ENCODE measurements at places on chromosomes 3 and 15.

- no peak for DNase-seq
These were observed 424.6 kb downstream of the GRM7 start for GRCh38 chr3:7285505-7285904.

DNA sequence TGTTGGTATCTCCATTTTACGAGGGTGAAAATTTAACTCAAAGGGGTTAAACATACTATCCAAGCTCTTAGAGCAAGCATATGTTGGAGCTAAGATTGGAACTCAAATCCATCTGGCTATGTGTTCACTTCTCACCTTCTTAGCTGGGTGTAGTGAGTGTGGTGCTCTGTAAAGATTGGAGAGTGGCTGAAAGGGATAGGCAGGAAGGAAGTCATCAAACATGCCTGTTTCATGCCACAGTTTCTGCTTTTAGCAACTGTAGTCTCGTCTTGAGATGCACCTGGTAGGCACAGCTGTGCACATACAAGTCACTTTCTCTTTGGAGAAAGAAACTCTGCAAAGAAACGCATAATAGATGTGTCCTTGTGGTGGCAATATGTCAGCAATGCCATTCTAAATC lies 189.1 kb upstream of the MDFIC2 start:
- no peak for DNase-seq

DNA sequence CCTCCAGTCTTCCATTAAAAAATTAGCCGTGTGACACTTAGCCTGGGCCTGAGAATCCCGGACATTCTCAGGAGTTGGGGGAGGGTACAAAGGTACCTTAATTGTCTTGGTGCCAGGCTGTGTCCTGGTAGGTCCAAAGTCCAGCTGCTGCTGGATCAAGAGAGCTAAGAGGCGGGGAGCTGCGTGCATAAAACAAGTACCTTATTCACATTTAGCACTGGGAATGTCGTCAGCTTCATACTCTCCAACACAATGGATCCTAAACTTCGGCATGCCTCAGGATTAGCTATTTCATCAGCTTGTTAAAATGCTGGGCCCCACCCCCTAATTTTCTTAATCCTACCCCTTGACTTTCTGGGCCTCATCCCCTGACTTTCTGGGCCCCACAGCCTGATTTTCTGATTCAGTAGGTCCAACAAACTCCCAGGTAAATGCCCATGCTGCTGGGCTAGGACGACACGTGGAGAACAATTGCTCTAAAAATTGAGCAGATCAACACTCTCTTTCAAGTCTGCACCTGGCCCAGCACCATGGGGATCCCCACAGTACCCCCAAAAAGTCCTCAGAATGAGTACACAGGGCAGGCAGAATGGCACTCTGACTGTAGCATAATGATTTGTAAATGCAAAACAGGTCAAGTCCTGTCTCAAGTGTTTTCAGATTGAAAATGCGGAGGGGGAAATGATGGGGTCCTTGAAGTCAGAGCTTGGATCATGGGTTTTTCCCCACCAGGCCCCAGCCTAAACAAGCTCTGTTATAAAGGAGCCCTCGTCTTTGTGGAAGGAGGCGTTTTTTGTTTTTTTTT lies 5.6 kb upstream of the AEN start:
- no peak for DNase-seq

GRCh38 chr3:197592361-197593045 lies 36.7 kb upstream of the BDH1 start:
- no peak for DNase-seq

- peak; percentile 29 for DNase-seq
These were observed 15.7 kb upstream of the PPARG start for GRCh38 chr3:12273045-12273695.

DNA sequence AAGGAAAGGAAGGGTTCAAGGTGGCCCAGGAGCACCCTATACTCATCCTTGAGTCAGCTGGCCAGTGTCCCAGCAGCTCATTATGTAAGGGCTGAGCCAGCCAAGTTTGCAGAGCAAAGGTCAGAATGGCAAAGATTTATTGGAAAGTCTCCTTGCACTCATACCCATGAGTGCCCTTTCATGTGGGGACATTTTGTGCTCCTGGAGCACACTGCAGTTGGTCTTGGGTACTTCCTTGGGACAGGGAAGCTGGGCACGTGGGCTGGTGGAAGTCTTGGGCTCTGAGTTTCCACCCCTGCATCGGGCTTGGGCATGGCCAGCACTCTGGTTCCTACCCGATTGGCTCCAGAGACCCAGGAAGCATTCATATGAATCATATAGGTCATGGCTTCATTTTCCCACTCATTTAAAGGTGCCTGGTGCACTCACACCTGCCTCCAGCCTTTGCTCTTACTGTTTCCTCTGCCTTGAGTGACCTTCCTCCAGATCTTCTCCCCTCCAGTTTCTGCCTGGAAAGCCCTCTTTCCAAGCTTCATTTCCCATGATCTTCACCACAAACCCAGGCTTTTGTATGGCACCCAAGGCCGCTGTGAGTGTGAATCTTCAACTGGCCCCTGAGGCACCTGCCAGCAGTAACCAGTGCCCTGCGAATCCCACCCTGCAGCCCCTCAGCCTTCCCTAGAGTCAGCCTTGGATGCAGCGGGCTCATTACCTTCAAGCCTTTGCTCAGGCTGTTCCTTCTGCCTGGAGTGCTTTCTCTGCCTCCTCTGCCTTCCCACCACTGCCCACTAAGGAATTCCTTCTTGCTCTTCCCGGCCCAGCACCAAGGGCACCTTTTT lies 10.5 kb upstream of the PRKCD start:
- DNase-seq, result peak; percentile 62

- DNase-seq, result peak; percentile 54
These were observed 2.3 kb upstream of the DNAH1 start for GRCh38 chr3:52313774-52314188.

- DNase-seq, result no peak
These were observed 19.7 kb downstream of the CTSH start for GRCh38 chr15:78925076-78925624.

DNA sequence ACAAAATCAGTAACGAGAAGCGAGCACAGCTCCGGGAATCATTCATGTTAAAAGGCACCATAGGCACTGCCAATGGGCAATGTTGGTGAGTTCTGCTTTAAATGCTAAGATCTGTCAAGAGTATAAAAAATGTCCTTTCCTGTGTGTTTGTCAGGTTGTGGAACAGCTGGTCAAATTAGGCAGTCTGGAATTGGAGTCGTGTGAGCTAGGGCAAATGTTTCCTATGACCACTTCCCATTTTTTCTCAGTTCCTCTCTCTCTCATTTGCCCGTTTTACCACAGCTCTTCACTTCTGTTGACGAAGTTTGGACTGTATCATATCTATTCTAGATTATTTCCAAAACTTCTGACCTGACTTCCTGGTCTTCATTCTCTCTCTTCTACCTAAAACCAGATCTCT lies 60.8 kb upstream of the GOLIM4 start:
- DNase-seq, result no peak

- DNase-seq, result no peak
These were observed 453.9 kb upstream of the MDFIC2 start for GRCh38 chr3:70766301-70766700.

DNA sequence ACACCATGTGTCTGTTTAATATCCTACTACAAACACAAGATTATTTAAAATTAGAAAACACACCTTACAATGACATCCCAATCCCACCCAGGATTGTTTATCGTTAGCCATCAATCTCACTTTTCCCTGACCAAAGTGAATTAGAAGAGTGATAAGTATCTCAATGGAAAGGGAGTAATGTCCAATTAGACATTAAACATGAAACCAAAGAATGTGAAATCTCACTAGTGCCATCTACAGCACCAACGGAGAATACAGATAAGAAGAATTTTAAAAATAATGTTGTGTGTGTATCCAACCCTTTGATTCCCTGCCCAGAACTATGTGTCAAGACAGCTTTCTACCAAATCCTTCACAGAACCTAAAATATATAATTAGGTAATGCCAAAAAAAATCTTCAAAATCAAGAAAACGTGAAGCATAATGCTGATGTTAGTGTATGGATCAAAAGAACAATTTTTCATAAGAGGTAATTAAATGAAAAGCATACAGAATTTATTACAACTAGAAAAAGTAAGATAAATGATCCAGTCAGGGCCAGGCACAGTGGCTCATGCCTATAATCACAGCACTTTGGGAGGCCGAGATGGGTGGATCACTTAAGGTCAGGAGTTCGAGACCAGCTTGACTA lies 64.2 kb downstream of the SCAPER start:
- DNase-seq, result peak; percentile 55

- DNase-seq, result peak; percentile 21
These were observed 14.2 kb downstream of the CP start for GRCh38 chr3:149207475-149207874.

GRCh38 chr15:44289259-44289790 lies 806 bp downstream of the GOLM2 start:
- peak; percentile 26 for DNase-seq

DNA sequence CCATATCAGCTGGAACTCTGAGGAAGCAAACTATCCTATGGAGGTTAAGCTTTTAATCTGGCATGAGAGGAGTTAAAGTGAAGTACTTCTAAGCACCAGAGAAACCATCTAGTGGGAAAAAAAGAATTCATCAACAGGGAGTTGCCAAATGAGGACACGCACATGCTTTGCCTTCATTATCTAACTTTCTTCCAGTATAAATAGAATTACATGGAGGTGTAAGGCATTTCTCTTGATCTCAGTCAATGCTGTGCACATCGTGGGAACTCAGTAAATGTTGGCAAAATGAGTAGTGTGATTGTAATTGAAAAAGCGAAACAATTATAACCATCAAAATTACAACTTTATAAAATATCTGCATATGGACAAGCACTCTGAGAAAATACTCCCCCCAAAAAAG lies 8.0 kb upstream of the GSK3B start:
- no peak for DNase-seq

DNA sequence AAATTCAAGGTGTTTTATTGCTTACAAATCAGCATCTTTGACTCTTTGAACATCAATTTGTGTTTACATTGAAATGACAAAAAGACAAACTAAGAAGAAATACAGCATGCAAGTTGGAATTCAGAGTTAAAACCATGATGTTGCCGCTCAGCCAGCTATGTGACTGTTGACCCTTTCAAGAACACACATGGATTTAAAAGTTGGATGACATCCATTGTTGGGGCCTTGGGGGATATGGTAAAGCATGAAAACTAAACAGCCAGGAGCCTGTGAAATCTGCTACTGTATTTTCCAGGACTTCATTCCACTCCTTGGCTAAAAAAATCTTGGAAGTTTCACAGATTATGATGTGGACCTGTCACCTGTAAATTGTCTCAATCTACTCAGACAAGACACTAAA lies 4.6 kb downstream of the P2RY1 start:
- no peak for DNase-seq

GRCh38 chr3:118955914-118956556 lies 78.6 kb downstream of the IGSF11 start:
- no peak for DNase-seq

DNA sequence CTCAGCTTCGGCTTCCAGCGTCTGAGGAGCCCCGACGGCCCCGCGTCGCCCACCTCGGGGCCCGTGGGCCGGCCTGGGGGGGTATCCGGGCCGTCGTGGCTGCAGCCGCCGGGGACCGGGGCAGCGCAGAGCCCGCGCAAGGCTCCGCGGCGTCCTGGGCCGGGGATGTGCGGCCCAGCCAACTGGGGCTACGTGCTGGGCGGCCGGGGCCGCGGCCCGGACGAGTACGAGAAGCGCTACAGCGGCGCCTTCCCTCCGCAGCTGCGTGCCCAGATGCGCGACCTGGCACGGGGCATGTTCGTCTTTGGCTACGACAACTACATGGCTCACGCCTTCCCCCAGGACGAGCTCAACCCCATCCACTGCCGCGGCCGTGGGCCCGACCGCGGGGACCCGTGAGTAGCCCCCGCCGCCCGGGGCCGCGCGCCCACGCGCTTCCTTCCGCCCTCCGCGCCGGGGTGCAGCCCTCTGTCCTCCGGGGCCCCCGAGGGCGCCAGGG lies 462 bp downstream of the EDEM1 start:
- no peak for DNase-seq

- DNase-seq, result no peak
These were observed 253.9 kb upstream of the HES1 start for GRCh38 chr3:193882091-193882490.

- DNase-seq, result peak; percentile 14
These were observed 999.0 kb downstream of the TUSC7 start for GRCh38 chr3:117708601-117709000.

DNA sequence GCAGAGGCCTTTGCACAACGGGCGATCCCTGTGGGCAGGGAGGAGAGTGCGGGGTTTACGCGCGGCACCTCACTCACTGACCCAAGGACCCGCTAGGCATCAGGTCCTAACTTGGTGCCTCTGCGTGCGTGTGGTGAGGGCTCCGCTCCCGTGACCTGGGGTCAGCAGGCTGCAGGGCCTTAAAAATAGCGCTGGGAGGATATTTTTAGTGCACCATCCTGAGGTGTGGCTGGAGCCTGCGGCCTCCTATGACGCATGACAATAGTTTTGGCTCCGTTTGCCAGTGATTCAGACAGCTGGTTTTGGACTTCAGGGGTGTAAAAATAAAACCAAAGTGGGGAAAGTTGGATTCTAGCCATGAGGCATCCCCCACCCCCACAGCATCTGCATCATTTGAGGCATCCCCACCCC lies 139.0 kb downstream of the FAM43A start:
- DNase-seq, result peak; percentile 91

DNA sequence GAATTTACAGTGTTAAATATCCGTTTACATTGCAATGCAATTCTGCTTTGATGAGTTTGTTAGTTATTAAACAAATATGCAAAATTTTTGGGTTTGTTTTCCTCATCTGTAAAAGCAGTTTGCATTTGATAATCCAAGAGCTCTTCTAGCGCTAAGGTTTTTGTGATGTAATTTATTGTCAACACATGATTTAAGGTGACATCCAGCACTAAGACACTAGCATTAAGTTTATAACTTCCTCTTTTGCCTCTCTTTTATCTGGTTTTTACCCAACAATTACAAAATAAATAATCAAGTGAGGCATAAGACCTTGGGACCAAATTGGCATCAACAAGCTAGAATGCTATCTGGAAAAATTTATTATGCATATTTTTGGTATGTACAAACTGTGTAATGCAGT lies 969 bp upstream of the DNAJC19 start:
- DNase-seq, result peak; percentile 8

GRCh38 chr3:181755959-181756358 lies 44.2 kb downstream of the SOX2 start:
- DNase-seq, result no peak

DNA sequence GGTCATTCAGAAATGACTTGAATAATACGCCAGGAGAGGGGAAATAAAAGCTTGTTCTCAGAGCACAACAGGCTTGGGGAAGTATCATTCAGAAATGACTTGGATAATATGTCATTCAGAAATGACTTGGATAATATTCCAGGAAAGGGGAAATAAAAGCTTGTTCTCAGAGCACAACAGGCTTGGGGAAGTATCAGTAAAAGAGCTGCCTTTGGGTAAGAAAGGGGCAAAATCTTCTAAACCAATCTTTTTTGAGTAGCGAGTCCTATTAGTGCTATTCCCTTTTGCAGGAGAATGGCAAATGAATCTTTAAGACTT lies 20.9 kb downstream of the GABRR3 start:
- DNase-seq, result no peak

DNA sequence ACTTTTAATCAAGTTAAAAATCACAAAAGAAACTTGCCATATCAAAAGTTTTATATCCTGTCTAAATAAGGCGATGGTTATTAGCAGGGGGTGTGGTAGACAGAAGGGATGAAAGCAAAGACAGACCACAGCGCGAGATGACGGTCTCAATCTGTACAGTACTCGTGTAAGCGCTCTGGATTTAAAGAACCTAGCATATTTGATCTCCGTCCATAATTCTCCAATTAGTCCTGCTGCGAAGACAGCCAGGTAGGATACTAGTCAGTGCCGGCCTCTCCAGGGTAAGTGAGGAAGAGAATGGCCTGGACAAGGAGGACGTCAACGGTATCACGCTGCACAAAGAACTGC lies 701 bp downstream of the SGO1 start:
- DNase-seq, result peak; percentile 32

Measured in EH (cell line).